ENCODE measurements at places on chromosomes 16 and 17.

DNA sequence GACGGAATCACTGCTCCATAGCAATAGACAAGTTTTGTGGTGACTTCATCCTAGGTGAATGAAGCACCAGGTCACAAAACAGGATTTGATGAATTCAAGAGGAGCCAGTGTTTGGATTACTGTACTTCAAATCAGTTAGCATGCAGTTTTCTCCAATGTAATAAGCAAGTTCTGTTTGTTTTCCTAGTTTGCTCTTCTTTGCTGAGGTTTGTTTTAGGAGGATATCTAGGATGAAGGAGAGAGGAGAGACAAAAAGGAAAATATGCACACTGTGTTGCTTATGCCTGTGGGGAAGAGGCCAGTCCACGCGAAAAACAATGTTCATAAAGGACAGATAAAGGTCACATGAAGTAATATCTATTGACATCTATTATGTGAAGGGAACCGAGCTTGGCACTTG is 9.0 kb downstream of the KRT37 start:
- DNase-seq, result no peak

DNA sequence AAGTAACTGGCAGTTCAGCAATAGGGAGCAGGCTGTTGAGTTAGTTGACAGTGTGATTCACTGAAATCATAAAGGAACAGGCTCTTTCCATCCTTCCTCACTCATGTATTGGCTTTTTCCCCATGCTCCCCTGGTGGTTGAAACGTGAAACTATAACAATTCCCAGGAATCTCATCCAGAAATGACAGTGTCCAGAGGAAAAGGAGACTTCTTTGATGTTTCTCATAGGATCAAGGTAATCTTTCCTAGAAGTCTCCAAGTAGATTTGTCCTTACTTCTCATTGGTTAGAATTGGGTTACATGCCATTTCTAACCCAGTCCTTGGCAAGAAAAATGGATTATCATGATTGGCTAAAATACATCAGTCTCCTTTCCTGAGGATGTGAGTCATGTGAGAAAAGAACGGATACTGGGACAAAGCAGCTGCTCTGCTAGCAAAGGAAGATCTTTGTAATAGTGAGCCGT is 14.4 kb downstream of the TTC19 start:
- no peak for DNase-seq

- no peak for DNase-seq
Measured at GRCh38 chr16:58853854-58854791, 120.0 kb upstream of the GOT2 start.

DNA sequence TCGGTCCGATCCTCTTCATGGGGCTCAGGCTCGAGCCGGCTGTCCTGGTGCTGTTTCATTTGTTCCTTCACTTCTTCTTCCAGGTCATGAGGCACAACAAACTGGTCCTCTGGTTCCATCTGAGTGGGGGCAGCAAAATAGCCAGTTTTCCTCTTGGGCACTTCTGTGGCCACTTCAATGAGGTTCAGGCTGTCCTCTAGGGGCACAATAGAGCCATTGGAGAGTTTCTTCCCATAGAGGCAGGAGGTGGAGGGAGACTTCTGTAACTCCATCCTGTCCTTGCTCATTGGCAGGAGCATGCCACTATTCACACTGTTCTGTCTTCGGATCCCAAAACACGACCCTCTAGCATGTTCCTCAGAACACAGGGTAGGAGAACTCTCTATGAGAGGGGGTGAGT is 22.9 kb downstream of the MARVELD3 start:
- DNase-seq, result no peak

- peak; percentile 67 for DNase-seq
Measured at GRCh38 chr16:24516900-24517669, 22.3 kb upstream of the RBBP6 start.

- no peak for DNase-seq
Measured at GRCh38 chr17:59814685-59815084, 78.1 kb downstream of the TUBD1 start.

DNA sequence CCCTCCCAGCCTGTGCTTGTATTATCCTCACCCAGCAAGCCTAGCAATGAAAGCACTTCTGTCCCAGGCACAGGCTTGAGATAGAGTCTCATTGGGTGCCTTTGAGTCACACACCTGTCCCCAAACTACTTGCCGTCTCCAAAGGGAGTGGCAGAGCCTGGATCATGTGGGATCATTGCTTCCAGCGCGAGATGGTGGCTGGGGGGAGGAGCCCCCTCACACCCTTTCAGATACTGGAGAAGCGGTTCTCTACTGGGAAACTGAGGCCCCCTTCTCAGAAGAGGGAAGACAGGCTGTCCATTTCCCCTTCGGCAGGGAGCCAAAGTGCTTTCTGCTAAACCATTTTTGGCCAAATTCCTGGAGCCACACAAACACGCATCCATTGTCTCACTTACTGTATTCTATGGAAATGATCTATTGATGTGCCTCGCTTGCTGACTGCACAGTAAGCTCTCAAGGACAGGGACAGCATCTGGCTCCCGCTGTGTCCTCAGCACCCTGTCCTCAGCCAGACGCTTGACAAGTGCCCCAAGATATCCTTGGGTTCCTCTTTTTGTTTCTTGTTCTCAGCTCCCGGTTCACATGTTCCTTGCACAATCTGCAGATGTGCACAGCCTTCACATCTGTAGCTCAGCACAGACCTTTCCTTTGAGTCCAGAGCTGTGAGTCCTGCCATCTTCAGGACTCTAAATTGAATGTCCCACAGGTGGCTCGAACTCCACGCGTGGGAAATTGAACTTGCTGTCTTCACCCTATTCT is 26.0 kb upstream of the DLX3 start:
- no peak for DNase-seq

DNA sequence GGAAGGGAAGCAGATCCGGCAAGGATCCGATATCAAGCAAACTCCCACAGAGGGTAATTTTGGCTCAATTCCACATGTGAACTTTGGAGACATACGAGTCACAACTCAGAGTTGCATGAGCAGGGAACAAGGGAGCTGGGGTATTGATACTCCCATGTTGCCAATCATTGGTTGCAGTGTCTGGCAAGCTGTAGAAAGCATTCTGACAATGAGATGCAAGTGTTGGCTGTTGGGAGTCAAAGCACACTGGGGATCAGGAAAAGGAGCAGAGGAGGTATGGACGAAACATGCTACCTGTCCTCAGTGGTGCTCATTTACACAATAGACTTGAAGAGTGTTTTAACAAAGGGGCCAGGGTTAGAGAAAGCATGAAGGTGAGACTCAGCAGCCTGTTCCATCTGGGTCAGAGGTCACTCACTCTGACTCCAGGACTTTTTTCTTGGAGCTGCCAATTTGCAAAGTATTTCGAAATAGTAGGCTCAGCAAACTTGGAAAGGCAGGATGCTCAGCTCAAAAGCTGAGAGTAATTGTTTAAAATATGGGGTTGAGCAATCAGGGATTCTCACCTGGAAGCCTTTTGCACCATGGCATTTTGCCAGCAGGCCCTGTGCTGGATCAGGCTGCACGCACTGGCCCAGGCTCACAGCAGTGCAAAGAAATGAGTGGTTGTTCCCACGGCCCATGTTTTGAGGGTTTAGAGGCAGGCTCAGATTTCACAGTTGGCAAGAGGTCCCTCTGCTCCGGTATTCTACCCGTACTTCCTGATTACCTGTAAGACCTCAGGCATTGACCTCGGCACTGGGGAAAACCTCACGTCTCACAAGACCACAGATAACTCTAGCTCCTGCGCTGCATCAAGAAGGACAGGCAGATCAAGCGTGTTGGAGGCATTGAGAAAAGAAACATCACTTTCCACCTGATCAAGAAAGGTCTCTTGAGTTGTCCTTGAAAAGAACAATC is 17.6 kb upstream of the NKD1 start:
- DNase-seq, result no peak

DNA sequence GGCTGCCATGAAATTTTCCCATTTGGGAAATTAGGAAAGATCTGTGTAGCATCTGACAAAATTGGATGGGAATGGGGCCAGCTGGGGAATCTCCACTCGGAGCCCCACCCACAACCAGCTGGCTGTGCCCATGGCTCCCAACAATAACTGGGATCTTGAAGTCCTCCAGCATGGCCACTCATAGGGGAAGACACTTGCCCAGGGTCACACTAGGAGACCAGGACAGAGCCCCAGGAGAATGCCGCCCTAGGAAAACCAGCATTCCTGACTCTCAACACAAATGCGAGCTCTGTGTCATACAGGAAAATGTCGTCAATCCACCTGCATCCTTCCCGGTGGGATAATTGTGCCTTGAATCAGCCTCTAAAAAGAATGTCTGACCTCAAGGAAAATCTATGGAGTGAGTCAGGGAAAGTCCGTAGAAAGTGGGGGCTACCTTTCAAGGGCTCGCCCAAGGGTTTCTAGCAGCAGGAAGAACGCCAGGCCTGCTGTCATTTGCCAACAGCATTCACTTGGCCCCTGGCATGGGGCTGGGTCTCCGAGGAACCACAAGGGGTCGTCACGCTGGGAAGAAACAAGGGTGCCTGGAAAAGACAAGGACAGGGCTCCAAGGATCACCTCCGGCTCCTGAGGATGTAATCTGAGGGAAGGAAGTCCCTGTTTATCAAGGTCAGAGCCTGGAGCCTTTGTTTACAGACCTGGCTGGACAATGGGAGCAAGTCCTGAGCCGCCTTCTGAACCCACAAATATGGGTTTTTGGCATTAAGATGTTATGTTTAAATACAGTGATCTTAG is 15.9 kb downstream of the CDH5 start:
- no peak for DNase-seq
